CD4-positive, alpha-beta T cell (primary cell): ENCODE measurements at places on chromosomes 4 and X. TPM values are rescaled to one million over a fixed set of nuclear protein-coding genes. Genes with fewer than 3 reads are reported as not detected.

The PNCK gene
- total RNA-seq = 1.0 TPM

The PASD1 gene
- total RNA-seq = not detected

DNA sequence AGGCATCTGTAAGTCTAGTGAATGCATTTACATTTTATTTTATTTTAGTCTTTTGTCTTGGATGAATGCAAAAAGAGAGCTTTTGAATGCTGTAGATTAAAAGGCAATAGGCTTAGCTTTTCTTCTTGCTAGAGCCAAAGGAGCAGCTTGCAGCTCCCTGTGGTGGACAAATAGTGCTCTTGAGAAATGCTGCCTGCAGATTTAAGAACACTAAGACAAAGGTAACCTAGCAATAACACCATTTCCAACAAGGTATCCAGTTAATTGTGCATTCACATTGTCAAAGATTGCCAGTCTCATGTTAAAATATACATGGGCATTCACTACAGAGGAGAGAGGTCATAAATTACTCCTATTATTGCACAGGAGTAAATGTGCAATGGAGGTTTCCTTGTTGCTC lies 859.2 kb upstream of the PRKX start:
- no peak for DNase-seq
- H3K4me1 ChIP-seq = no peaks in the 10 kb centered on the region
- no peak overlapping the region for H3K27ac ChIP-seq

DNA sequence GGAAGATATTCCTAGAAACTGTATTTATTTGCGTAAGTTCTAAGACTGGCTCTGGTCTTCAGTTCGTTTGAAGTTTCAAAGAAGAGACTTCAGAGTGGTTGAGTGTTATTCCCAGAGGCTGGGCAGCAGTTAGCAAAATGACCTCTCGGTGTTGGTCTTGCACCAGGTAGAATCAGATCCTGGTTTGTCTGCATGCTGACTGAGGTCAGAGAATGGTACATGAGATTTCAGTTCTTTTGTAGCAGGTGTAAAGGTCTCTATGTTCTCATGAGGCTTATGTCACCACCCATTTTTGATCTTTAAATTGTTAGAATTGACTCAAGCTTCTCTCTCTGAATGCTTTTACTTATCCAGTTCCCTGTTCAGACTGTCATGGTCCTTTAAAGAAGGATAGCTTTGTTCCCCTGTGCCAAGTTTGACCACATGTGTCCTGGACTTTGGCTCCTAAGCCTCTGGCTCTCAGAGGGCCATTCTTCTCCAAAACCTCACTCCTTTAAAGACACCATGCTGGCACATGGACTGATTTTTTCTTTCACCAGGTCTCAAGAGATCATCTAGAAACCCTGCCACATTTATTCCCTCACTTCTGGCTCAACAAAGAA lies 355.8 kb upstream of the BOD1L1 start:
- no peaks in the 10 kb centered on the region for H3K27me3 ChIP-seq
- no peaks in the 10 kb centered on the region for H3K4me1 ChIP-seq
- H3K4me3 ChIP-seq = no peak overlapping the region
- DNase-seq = no peak
- H3K27ac ChIP-seq = no peak overlapping the region
- H3K36me3 ChIP-seq = no peaks in the 10 kb centered on the region

DNA sequence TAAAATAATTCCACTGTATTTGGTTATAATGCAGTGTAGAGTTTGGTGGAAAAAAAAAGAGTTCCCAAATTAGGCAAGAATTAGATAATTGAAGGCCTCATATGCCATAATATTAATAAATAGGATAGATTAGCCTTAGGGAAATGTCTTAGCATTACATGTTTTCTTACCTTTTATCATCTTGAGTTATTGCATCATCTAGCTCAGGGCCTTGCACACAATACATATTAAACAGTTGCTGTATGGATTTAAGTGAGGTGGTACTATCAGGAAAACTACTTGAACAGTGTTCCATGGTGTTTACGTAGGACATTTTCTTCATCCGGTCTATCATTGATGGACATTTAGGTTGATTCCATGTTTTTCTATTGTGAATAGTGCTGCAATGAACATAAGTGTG lies 419.4 kb downstream of the EPHA5 start:
- H3K27ac ChIP-seq = no peak overlapping the region
- no peak overlapping the region for H3K4me3 ChIP-seq
- no peaks in the 10 kb centered on the region for H3K27me3 ChIP-seq
- no peaks in the 10 kb centered on the region for H3K36me3 ChIP-seq

The NKX6-1 gene
- total RNA-seq = not detected

The EREG gene
- 0.59 TPM for total RNA-seq

GRCh38 chr4:137307806-137308205 lies 224.5 kb downstream of the PCDH18 start:
- no peaks in the 10 kb centered on the region for H3K27me3 ChIP-seq
- H3K4me1 ChIP-seq = no peaks in the 10 kb centered on the region
- no peaks in the 10 kb centered on the region for H3K36me3 ChIP-seq
- no peak overlapping the region for H3K4me3 ChIP-seq

The MAGEE1 gene
- 12.4 TPM for total RNA-seq

DNA sequence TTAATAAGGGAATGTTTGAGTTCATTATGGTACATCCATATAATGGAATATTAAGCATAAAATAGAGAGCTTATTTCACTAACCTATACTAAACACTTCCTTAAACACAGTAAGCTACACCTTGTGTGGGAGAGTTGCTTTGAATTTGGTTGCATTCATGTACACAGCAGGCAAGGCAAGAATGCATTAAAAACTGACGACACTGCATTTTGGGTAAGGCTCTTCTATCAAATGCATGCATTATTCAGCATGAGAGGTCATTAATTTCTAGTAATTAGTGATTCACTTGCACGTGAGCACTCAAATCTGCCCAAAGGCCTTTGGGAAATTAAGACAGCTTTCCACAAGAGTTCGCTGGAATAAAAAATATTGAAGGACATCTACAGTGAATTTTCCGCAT lies 8.8 kb upstream of the C1GALT1C1 start:
- H3K27ac ChIP-seq = no peak overlapping the region
- no peak overlapping the region for H3K4me3 ChIP-seq
- DNase-seq = no peak
- no peaks in the 10 kb centered on the region for H3K4me1 ChIP-seq
- H3K36me3 ChIP-seq = no peaks in the 10 kb centered on the region

DNA sequence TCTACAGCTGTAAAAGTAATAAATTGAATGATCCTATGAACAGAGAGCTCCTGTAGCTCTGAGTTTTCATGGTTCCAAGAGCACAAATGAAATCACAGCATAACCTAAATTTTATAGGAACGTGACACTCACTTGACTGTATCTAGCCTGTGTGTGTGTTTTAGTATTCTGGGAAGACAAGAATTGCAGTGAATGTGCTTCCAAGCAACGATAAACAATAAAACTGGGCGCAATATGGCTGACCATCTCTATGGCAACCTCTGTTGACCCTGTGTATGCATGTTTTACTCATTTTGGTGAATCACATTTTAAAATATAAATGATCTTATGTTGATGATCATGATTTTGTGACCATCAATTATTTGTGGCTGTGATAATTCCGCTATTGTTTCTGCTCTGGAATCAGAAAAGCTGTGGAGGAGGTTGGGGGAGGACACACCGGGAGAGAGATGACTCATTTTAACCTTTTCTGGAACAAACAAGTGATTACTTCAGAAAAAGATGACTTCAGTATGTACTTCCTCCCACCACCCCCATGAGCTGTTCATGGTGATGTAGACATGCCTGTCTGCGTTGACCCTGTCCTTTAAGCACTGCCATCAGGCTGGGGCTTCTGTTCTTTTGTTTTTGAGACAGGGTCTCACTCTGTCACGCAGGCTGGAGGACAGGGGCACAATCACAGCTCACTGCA lies 31.8 kb downstream of the USP11 start:
- no peaks in the 10 kb centered on the region for H3K36me3 ChIP-seq
- H3K4me3 ChIP-seq = no peak overlapping the region
- H3K4me1 ChIP-seq = no peaks in the 10 kb centered on the region
- H3K27ac ChIP-seq = no peak overlapping the region
- H3K27me3 ChIP-seq = no peaks in the 10 kb centered on the region

The FAM184B gene
- total RNA-seq = not detected
